ENCODE measurements at places on chromosomes 6 and 20. TPM values are rescaled to one million over a fixed set of nuclear protein-coding genes. Genes with fewer than 3 reads are reported as not detected.

LAMA5 gene
- 13.2 TPM for total RNA-seq

BPIFB1 gene
- total RNA-seq: not detected

EYA2 gene
- total RNA-seq: not detected

TP53TG5 gene
- 0.69 TPM for total RNA-seq

SYNDIG1 gene
- 17.9 TPM for total RNA-seq

TXLNB gene
- not detected for total RNA-seq

KCNK5 gene
- 0.09 TPM for total RNA-seq

TFEB gene
- total RNA-seq: 1.8 TPM

NR2E1 gene
- not detected for total RNA-seq

All from A673 (cell line).